ENCODE measurements at places on chromosomes 2 and 18.

DNA sequence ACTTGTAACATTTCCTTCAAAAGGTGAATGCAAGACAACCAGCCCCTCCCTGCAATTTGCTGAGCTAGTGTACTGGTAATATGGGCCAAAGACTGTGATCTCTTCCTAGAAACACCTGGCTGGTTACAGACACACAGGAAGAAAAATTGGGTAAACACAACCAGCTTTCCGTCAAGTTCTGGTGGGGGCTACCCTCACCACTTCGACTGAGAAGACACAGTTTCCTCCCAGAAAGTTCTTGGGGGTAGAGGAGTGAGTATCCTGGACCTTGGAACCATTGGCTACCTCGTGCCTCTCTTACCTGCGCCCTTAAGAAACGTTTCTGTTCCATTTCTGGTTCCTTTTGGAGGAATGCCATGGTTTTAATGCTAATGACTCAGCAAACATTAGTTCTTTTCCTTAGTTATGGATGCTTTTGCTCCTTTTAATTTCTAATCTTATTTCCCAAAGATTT, 120.9 kb upstream of the DLX2 start:
- no peak for DNase-seq

DNA sequence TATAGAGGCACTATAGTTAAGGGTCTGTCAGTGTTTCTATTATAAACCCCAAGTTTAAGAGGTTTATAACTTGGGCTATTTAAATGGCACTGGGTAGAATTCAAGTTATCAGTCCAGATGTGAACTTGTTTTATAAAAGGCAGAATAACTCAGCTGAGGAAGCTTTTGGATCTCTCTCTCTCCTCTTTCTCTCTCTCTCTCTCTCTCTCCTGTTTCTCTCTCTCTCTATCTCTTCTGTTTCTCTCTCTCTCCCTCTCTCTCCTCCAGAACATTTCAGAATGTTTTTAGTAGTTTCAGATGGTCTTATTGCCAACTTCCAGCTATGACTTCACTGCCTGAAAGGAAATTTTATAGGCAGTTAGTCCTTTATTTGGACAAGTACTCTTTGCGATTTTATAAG, 6.4 kb upstream of the BCL11A start:
- DNase-seq, result no peak

- DNase-seq, result no peak
Measured at GRCh38 chr18:9637036-9637767, 22.8 kb upstream of the PPP4R1 start.

- DNase-seq, result no peak
Measured at GRCh38 chr18:28657961-28658360, 481.0 kb upstream of the CDH2 start.

- DNase-seq, result no peak
Measured at GRCh38 chr2:138665937-138666336, 114.3 kb downstream of the NXPH2 start.

- DNase-seq, result no peak
Measured at GRCh38 chr18:59921384-59921891, 21.6 kb downstream of the PMAIP1 start.

GRCh38 chr2:197286805-197287595, 23.6 kb downstream of the ANKRD44 start:
- no peak for DNase-seq

DNA sequence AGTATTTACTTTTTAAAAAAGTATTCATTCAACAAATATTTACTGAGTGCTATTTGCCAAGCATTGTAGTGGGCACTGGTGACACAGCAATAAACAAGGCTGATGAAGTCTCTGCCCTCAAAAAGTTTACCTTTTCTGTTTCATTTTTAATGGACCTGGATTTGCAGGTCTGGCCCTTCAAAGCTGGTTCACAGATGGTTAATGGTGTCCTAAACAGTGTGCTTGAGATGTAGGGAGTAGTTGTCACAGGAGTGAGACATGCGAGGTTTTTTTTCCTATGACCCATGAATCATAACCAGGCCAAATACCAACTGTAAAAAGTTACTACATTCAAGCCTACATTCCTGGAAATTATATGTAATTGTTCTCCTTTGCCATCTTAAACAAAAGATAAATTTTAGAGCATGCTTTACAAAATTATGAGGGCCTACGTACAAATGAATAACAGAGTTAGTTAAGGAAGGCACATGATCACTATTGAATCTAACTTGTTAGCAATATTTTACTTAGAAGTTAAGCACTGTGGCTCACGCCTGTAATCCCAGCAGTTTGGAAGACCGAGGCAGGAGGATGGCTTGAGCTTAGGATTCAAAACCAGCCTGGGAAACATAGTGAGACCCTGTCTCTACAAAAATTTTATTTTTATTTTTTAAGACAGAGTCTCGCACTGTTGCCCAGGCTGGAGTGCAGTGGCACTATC, 223.9 kb downstream of the MBD5 start:
- DNase-seq, result no peak

DNA sequence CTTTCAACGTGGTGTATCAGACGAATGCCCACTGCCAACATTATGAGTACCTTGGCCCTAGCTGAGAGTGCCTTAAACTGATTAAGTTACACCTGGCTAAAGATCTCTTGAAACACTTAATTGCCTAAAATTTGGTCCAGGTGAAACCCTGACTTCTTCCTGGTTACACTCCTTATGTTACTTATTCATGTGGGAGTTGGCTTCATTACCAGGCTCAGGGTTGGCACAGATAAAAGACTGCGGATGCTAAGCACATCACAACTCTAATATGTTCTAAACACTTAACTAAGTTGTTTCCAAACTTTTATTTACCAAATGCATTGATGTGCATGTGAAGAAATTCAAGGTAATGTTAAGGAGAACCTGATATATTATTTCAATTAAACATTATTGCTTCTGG, 298.9 kb downstream of the TCF4 start:
- DNase-seq, result no peak

DNA sequence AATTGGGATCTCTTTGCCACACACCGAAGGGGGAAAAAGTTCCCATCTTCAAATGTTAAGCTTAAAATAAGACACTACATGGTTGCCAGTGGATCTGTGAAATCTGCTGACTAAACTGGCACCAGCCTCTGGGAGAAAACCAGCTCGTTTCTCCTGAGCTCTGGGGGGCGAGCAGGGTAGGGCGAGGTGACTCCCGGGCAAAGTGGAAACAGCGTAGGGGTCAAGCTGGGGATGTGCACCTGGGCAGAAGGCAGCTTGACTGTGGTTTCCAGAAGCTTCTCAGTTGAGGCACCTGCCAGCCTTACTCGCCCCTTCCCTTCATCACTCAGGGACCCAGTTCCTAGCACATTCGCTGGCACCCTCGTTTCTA, 62.8 kb downstream of the SFXN5 start:
- no peak for DNase-seq

GRCh38 chr2:45898819-45899218, 247.3 kb downstream of the PRKCE start:
- DNase-seq, result no peak

GRCh38 chr2:109275120-109276012, 146.4 kb downstream of the SH3RF3 start:
- no peak for DNase-seq

DNA sequence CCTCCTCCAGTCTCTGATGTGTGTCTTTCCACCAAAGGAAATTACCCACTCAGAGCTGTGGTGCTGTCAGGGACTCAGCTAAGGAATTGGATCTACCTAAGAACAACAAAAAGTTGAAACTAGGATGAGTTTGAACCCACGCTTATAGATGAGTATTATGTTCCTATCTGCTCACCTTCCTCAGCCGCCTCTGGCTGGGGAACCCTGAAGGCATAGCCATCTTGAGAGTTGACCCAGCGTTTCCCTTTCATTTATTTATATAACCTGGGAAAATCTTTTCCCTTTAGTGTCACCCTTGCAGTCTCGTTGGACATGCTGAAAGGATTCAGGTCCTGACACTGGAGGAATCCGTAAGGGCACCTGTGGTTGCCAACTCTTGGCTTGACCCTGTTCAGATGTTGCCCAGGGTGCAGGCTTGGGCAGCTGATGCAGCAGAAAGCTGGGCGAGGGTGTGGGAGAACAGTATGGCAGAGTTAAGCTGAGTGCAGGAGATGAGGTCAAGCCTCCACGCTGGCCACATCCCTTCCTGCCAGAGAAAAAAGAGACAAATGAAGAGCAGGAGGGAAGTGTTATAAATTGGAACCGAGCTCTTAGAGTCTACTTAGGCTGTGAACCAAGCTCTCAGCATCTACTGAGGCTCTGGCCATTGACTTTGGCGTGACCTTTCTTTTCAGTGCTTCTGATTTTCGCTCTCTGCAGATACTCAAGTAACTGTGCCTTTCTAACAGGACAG, 1.9 kb downstream of the CDH20 start:
- DNase-seq, result no peak

- DNase-seq, result no peak
Measured at GRCh38 chr18:46261799-46262198, 157.6 kb downstream of the HAUS1 start.

- no peak for DNase-seq
Measured at GRCh38 chr18:8391068-8391467, 218.2 kb upstream of the RAB12 start.

GRCh38 chr2:28568036-28568435, 72.2 kb downstream of the PLB1 start:
- DNase-seq, result no peak

- no peak for DNase-seq
Measured at GRCh38 chr2:141994066-141994465, 136.8 kb downstream of the LRP1B start.

- DNase-seq, result no peak
Measured at GRCh38 chr2:68860111-68860510, 11.1 kb downstream of the BMP10 start.

- DNase-seq, result no peak
Measured at GRCh38 chr2:104909317-104909716, 55.4 kb downstream of the POU3F3 start.

DNA sequence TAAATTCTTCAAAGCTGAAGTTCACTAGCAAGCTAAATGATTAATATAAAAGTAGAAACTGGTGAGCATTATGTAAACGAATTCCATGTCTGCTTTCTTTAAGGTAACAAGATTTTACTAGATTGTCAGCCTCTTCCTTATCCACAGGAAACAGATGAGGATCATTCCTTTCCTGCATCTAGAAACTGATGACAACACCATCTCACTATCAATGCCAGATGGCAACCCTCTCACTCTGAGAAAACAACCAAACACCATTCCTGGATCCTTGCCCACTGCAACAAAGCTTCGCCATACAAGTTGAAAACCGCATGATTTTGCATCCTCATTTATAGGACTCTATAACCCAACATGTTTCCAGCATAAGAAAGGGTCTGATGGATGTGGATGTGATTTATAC, 122.9 kb downstream of the ZNF521 start:
- no peak for DNase-seq

GRCh38 chr2:237915576-237915975, 51.2 kb upstream of the UBE2F start:
- no peak for DNase-seq

GRCh38 chr2:173572848-173573247, 218.2 kb downstream of the CDCA7 start:
- no peak for DNase-seq

DNA sequence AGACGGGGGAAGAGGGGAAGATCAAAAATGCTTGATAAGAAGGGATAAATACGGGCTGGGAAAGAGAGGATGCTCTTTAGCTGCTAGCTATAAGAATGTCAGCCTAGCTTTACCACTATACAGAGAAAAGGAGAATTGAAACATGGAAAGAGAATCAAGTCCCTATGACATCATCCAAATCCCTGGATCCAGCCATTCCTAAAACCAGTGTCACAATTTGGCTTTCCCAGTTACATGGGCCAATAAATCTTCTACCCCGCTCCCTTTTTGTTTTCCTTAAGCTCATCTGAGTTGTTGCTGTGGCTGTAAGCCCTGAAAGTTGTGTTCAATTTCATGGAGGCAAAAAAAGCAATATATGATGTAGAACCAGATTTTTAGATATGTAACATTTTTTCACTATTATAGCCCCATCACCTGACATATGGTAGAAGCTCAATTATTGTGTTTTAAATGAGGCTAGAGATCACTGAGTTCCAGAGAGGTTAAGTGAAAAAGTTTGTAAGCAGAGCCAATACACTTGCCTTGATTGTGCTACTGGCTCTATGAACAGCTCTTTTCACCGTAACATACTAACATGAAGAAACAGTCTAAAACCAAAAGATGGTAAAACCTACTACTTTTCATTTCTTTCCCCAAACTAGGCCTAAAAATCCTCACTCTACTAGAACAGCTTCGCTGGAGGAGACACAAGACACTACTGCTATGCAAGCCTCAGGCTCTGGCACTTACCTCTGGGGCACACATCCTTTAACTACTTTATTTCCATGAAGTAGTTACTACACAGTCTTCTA, 4.3 kb downstream of the HNRNPLL start:
- no peak for DNase-seq

DNA sequence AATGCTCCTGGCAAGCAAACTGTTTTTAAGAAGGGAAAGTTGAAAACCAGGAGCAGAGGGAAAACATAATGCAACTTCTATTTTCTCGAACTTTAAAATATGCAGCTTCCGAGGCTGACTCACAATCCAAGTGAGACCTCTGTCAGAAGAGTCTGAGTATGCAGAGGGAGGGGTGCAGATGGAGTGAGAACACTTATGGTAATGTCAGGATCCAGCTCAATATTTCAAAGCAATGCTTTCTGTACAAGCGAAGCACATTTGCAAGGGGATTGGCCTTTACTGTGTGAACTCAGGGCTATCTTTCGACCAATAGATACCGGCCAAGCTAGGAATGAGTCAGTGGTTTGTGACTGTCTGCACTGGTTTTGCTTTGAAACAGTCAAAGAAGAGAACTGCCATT, 242.7 kb downstream of the CNTNAP5 start:
- no peak for DNase-seq

DNA sequence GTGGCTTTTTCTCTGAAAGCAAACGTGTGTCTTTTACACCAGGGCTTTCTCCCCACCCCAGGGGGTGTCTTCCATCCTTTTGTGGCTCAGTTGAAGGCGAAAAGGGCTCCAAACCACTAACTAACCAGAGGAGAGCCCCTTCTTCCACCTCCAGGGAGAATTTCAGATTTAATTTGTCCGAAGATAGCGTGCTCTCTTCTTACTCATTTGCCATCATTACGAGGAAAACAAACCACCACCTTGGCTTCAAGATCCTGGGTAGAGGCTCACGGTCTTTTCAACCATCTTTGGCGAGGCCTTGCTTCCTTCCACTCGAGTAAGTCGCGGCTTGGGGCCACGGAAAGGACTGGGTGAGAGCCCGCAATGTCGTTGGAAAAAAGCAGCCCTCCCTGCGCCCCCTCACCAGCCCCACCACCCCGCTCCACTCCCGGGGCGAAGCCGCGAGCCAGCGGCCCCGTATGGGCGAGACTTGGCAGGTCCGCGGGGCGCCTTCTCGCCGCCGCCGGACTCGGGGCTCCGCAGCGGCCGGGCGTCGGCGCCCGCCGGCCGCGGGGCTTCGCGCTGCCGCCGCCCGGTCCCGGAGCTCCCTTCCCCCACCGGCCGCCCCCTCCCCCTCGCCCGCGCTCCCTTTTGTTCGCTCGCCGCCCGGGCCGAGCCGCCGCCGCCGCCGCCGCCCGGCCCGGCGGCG, 1.7 kb upstream of the ZNF532 start:
- DNase-seq, result no peak

Measured in activated CD8-positive, alpha-beta memory T cell treated with anti-CD3 and anti-CD28 coated beads for 1 hour (primary cell).